ENCODE measurements at places on chromosomes 4 and X. TPM values are rescaled to one million over a fixed set of nuclear protein-coding genes. Genes with fewer than 3 reads are reported as not detected.

- DNase-seq, result no peak
Observed at GRCh38 chrX:17632942-17633341, 104.4 kb upstream of the SCML1 start.

Gene GPM6B
- total RNA-seq, result 65.2 TPM

GRCh38 chr4:15470128-15470475 is 420 bp downstream of the CC2D2A start:
- DNase-seq, result no peak

DNA sequence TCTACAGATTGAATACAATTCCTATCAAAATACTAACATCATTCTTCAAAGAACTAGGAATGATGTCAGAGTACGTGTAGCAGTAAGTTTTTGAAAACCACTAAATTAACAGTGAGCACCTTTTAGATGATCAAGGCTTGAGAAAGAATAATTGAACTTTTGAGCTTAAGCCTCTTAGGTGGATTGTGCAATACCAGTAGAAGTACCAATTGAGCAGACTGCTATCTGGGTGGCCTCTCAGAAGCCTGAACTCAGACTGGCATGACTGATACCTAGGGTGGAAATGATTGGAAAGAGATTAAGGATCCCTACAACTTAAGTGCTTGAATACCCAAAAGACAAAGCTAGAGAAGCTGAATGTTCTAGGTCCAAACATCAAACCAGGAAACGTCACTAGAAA is 200.3 kb upstream of the GALNTL6 start:
- no peak for DNase-seq

Gene USP26
- total RNA-seq, result not detected

DNA sequence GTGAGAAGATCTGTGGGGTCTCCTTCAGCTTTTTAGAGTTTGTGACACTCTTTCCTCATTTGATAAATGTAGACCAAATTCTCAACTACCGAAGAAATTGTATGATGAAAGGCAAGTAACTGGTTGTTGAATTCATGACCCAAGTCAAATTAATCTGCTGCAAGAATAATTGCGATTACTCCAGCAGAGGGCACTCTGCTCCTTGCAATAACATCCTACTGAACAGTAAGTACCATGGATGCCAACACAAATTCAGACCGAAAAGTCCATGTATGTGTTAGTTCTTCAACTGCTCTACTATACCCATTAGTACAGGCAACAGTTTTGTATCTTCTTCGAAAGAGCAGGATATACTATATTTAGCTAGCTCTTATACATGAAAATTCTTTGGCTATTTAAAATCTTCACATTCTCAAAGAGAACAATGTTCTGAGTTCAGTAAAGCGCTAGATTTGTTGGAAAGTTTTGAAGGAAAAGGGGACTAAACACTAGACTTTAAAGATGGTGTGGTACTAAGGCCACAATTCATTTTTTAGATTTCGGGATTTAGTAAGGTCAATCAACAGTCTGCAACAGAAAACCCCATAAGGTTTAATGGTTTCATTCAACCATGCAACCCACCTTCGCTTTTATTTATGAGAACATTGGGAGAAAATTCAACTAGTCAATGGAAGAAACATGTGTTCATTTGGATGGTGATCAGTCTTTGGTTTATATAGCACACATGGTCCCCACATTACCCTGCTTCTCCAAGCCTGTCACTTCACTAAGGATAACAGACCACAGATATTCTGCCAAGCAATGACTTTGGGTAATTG is 105.4 kb upstream of the TBC1D9 start:
- no peak for DNase-seq

Gene ZMAT1
- total RNA-seq, result 10.8 TPM

DNA sequence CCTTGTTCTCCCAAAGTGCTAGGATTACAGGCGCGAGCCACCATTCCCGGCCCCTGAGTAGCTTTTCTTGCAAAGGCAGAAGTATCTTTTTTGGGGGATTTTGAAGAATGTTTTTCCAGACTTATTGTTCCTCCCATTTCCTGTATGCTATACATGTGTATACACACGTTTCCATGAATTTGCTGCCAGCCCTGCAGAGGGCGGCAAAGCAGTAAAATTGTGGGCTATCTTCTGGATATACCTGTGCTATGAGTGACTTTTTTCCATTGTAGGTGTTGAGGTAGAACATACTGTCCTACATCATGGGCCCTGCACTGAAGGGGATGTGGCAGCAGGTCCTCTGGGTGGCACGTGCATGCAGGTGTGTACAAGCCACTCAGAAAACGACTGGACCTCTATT is 16.9 kb upstream of the MED28 start:
- no peak for DNase-seq

Gene GUCY1A1
- total RNA-seq, result 25.1 TPM

DNA sequence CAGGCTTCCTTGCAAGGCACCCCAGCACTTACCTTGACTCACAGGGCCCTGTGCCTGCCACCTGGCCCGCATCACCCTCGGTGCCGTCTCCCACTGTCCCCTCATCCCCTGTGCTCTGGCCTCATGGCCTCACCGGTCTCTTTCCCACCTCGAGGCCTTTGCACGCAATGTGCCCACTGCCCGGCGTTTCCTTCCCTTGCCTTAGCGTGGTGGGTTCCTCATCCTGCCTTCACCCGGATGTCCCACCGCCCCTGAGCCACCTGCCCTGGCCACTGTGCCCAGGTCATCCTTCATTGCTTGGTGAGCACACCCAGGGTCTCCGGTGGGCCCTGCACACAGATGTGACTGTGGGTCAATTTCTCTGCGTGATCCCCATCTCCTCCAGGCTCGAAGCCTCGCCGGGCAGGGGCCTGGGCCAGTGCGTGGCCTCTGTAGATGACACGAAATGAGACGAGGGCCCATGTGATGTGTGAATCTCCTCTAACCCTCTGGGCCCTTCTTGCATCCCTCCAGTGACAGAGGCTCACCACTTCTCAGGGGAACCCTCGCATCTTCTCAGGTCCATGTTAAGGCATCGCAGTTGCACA is 4.6 kb downstream of the HTRA3 start:
- no peak for DNase-seq

DNA sequence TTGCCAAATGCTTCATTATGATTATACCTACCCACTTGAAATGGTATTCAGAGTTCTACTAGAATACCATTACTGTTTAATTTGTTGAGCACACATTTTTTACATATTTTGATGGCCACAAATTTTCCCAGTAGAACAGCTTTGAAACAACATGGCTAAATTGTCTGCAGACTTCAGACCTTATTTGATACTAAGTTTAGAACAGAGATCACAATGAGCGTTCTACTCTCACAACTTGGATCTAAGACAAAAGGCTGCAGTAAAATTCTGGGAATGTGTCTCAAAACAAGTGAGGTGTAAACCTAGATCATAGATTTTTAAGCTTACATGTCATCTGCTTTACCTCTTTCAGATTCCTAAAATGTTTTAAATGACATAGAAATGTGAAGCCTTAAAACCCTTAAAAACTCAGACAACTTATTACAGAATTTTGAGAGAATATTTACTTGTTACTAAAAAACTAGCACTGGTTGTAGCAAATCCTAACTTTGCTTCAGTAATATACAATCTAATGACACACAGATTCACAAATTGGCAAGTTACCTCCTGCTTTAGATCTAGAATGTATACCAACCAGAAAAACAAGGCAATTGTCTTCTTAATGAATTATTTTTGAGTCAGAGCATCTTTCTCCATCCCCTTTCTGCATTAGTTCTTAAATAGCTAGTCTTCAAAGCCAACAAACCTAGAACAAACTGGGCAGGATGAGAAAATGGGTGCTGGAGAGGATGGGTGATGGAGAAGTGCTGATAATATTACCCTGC is 243.3 kb downstream of the SLC7A11 start:
- no peak for DNase-seq

DNA sequence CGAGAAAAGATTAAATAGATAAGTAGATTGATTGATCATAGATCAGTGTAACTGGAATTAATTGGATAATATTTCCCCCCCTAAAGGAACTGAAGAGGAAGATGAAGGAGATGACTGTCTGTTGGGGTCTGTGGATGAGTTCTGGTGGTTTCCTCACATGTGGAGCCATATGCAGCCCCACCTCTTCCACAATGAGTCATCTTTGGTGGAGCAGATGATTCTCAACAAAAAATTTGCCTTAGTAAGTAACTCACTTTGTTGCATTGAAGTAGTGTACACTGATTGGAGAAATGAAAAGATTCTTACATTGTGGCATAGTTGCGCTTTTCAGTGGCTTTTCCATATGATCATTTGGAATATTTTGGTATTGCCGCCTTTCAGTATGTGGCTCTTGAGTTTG is 80.4 kb downstream of the NDST3 start:
- no peak for DNase-seq

- no peak for DNase-seq
Observed at GRCh38 chr4:122584519-122584918, 36.3 kb downstream of the IL21 start.

Gene CXCL10
- total RNA-seq, result 7.1 TPM

Gene PSAPL1
- total RNA-seq, result not detected

GRCh38 chrX:46967547-46967946 is 55.3 kb downstream of the JADE3 start:
- DNase-seq, result no peak

- DNase-seq, result no peak
Observed at GRCh38 chrX:133854290-133854689, 131.1 kb downstream of the GPC3 start.

All from spleen (tissue), 13 donors.